Mucosa of gallbladder (tissue), 1 donor: ENCODE measurements at places on chromosomes 12 and 14. TPM values are rescaled to one million over a fixed set of nuclear protein-coding genes. Genes with fewer than 3 reads are reported as not detected.

DNA sequence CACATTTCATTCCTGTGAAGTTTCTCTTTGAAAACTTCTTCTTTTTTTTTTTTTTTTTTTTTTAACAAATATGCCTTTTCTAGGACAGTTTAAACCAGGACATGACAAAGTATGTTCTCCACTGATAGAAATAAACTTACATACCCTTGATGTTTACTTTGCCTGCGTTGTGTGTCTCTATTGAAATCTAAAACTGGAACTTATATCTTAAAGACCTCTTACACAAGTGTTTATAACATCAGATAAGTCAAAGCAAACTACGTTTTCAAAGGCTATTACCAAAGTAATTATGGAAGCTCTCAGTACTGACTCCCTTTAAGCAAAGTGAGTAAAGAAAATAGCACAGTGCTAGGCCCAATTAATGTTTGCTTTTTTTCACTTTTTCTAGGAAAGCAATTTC lies 30.6 kb upstream of the ISM2 start:
- no peak for DNase-seq

DNA sequence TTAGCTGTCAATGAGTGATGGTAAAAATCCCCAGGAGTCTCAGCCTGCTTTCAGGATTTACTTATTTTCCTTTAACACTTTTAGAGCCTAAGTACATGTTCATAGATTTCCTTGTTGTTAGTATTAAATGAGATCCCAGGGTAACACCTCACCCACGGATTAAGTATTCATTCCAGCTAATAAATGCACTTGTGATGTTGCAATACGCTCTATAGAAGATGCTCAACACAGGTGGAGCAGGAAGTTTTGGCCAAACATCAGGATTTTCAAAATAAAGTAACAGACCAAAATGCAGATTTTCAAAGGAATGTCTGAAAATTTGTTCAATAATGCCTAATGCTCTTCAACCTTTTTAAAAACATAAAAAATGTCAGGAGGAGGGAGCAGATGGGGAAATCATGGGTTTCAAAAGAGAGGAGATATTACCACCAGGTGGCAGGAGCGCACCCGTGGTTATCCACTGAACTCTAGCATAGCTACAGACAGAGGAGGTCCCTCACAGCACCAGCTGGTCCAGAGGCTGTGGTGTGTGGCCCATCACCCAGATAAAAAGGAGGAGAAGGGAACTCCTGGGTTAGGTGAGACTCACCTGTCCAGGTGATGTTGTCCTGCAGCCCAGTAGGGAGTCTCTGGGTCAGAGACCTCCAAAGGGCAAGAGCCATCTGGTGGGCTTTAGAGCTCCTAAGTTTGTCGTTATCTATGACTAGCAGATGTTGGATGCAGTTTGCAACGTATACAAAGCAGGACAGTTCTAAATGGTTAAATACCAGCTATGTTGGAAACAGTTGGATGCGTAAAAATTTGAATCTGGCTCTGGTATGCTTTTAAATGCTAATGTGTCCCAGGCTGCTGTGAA lies 1158.4 kb upstream of the TMEM132C start:
- DNase-seq: peak; percentile 56

DNA sequence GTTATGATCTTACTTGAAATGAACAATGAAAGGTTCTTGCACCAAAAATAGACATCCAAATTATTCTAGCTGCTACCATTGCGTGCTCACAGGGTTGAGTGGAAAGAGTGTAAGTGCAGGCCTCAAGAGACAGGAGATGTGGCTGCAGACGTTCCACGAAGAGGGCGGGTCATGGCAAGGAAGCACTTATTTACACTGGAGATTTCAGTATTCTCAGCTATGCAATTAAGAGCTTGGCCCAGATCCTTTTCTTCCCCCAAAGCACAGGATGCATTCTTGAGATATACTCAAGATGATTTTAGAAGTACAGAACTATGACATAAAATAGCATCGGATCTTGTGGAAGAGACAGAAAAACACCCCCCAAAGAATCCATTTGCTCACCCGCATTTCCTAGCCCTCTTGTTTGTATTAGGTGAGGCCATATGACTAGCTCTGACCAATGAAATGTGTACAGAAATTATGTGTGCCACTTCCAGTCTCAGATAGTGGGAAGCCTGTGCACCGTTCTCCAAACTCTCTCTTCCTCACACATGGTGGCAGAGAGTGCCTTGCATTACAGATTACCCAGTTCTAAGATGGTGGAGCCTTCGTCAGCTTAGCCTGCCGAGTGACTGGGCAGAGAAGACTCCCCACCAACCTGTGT lies 261.4 kb downstream of the TTC8 start:
- no peak for DNase-seq

DNA sequence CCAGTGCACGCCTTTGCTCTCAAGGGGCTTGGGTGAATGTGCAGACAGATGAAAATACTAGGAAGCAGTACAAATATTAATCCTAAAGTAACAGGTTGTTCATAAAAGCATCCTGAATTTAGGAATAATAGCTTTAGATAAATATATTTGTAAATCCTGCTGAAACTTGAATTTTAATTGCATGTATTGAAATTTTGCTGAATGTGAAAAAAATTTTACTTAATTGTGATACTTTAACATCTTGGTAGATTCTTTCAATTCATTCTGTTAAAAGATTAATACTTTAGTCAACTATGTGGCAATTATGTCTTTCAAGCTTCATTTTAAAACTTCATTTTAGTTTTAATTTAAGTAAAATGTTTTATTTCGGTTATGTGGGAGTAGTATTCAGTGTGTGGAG lies 5.5 kb downstream of the SLC38A6 start:
- DNase-seq: no peak

The TAS2R8 gene
- total RNA-seq: not detected

DNA sequence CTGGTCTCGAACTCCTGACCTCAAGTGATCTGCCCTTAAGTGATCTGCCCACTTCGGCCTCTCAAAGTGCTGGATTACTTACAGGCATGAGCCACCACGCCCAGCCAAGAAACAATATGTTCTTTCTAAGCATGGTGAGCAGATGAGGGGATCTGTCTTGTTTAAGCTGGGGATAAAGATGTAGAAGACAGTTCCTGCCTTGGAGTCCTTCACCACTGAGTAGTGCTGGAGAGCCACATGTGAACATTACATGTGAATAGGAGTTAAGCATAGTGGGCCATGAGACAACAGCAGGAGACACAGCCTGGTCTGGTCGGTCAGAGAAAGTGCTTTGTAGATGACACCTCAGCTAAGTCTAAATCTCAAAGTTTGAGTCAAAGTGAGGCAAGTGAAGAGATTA lies 26.0 kb downstream of the TMBIM6 start:
- DNase-seq: no peak

DNA sequence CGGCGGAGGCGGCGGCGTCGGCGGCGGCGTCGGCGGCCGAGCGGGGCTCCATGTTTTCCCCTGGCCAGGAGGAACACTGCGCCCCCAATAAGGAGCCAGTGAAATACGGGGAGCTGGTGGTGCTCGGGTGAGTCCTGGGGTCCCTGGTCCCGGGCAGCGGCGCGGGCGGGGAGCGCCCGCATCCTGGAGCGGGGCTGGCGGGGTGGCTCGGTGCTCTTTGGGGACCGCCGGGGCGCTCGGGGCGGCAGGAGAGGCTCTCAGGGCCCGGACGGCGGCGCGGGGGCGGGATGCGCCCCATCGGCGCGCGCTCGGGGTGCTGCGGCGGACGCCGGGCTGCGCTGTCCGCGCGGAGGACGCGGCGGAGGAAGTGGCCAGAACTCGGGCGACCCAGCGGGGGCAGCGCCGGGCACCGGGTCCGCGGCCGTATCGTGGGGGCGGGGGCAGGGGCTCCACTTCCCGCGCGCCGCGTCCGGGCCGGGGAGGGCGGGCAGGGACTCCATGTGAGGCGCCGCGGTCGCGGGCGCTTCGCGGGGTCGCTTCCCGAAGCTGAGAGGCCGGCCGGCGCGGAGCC lies 485 bp downstream of the PELI2 start:
- DNase-seq: peak; percentile 20

GRCh38 chr12:67977668-67978067 lies 11.6 kb upstream of the IFNG-AS1 start:
- DNase-seq: no peak

DNA sequence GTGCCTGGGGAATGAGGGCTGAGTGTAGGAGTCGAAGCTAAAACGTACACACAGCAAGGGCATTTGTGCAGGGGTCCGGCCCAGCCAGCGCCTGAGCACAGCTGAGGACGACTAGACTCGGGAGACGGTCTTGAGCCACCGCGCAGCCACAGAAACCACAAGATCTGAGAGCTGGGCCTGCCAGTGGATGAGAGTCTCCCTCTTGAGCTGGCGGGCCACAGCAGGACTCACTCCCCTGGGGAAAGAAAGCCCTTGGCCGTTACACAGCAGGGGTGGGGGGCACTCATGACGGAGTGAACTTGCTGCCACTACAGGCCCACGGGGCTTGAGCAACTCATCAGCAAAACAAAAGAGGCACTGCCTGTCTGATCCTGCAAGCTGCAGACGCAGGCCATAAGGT lies 23.0 kb downstream of the STX2 start:
- DNase-seq: no peak

GRCh38 chr14:97878727-97879126 lies 1081.5 kb downstream of the VRK1 start:
- peak; percentile 25 for DNase-seq

- DNase-seq: no peak
These were observed 128.8 kb upstream of the DYRK2 start for GRCh38 chr12:67519484-67520433.

The IAPP gene
- not detected for total RNA-seq

DNA sequence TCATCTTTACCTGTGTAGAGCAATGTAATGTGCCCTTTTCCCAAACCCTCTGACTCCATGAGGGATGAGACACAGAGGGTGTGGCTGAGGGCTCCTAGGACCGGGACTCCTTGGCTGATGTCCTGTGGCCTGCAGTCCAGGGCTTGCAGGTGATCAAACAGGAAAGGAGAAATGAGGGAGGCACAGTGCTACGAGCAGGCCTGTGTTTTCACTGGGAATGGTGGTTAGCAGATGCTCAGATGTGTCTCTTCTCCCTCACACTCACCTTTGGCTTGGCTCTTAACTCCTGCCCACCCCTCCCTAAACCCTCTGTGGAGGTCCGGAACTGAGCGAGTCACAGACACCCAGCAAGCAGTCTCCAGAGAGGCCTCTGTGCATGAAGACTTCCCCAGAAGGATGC lies 254.4 kb downstream of the DAD1 start:
- no peak for DNase-seq

The CACNA2D4 gene
- 8.6 TPM for total RNA-seq

The CLEC4D gene
- not detected for total RNA-seq

The HOXC6 gene
- 0.26 TPM for total RNA-seq

The CLEC12A gene
- total RNA-seq: 3.5 TPM

The NUBPL gene
- total RNA-seq: 11.4 TPM

The RIPK3 gene
- total RNA-seq: 56.5 TPM

DNA sequence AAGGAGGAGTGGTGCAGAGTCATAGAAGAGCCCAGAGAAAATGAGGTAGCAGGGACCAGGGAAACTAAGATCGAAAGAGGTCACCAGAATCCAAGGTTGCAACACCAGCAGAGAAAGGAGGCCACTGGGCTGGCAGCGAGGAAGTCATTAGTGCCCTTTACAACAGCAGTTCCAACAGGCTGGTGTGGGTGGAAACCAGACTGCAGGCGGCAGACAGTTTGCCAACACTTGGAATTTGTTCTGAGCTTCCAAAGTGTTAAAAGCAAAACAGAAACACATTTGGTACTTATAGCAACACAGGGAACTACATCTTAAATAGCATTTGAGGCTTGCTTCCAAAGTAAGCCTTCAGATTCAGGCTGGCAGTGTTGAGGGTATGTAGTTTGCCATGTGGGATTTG lies 95.2 kb upstream of the PWP1 start:
- DNase-seq: no peak

- DNase-seq: no peak
These were observed 24.6 kb upstream of the APOF start for GRCh38 chr12:56387152-56387736.

DNA sequence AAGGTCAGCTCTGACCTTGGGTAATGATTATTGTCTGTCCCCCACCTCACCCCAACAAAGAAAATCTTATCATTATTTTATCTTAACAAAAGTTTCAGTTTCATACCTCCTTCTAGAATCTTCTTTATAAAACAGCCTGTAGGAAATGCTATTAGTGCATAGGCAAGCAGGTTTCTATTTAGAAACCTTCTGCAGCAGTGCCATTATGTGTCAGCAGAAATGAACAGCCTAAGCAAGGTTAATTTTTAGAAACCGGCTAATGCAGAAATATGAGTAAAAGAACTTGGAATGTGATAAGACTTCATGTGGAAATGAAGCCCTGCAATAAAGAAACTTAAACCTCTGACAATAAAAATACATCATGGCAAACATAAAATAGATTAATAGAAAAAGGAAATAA lies 814.4 kb downstream of the FSCB start:
- DNase-seq: no peak

The KRT78 gene
- total RNA-seq: not detected

GRCh38 chr14:100900837-100901390 lies 2.6 kb downstream of the RTL1 start:
- peak; percentile 10 for DNase-seq

- no peak for DNase-seq
These were observed 11.1 kb downstream of the PRKAB1 start for GRCh38 chr12:119679081-119679480.

The LRRC23 gene
- 13.1 TPM for total RNA-seq

DNA sequence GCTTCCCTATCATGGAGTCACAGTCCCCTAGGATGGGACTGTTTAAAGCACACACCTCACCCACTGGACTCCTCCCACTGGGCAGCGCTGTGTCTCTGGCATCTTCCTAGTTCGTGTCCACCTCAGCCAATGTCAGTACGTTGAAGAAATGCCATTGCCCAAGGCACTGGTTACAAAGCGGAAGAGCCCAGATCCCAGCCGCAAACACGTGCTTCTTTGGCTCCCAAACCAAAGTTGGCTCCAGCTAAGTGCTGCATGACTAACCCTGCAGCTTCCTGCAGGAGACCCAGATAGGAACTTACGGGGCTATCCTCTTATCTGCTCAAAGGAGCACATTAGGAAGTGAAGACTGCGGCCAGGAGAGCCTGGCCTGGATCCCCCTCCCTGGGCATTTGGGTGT lies 9.3 kb downstream of the SYNE3 start:
- peak; percentile 68 for DNase-seq

GRCh38 chr14:27612121-27612520 lies 1014.3 kb upstream of the NOVA1 start:
- no peak for DNase-seq

- no peak for DNase-seq
These were observed 293.6 kb downstream of the AKAP6 start for GRCh38 chr14:32622742-32623141.

DNA sequence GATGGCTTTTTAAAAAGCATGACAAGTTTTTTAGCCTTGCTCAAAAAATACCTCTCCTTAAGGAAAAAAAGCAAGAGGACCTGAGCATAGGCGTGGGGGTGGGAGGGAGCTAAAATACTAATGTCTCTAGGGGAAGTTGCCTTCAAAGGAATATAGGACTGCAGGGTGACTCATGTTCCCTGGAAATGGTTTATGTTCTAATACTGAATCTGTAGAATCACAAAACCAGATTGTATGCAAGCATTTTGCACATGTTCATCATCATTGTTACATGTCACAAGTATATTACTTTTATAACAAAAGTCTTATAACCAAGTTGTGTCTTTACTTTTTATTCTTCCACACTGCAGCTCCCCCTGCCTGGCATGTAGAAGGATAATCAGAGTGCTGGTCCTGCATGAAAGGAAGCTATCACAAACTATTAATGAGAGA lies 36.6 kb downstream of the GPR135 start:
- DNase-seq: no peak

GRCh38 chr12:49089821-49090773 lies 4.5 kb downstream of the DHH start:
- DNase-seq: no peak

GRCh38 chr12:114783089-114783618 lies 99.2 kb upstream of the TBX3 start:
- DNase-seq: no peak

The RASSF9 gene
- total RNA-seq: 1.9 TPM

The RFLNA gene
- 0.49 TPM for total RNA-seq

GRCh38 chr14:101774814-101775213 lies 13.3 kb downstream of the PPP2R5C start:
- no peak for DNase-seq
